ENCODE measurements at places on chromosomes 12 and 14. TPM values are rescaled to one million over a fixed set of nuclear protein-coding genes. Genes with fewer than 3 reads are reported as not detected.

Gene PLEK2
- 0.94 TPM for total RNA-seq

Gene KRT72
- not detected for total RNA-seq

Gene SDR9C7
- not detected for total RNA-seq

DNA sequence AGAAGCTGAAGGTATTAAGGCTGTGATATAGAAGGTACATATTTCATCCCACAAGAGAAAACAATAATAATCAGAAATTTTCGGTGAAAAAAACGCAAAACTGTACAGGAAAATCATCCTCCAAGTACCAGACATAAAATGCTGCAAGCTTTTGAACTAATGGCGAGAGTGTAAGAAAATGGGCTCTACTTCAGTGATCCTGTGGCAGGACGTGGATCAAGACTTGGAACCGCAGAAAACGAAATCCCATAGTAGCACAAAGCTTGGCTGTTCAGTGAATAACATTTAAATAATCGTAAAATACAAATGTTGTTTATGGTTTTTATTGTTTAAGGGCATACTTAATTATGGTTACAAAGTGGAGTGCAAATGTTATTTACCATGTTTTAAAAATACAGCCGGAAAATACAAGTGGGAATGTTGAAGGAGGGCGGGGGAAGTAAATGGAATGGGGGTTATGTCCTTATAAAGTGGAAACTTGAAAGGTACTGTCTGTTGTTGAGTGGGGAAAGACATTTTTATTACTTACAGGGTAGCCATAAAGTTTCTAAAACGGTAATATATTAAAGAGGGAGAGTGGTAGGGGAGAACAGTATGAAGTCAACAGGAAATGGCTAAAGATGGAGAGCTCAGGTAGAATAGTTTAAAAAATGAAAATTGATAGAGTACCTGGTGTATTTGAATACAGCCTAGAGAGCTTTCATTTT is 1.1 kb downstream of the SMIM10L1 start:
- H3K4me3 ChIP-seq = peak overlapping the region; percentile 80
- H3K36me3 ChIP-seq = no peaks in the 10 kb centered on the region
- H3K27ac ChIP-seq = peak overlapping the region; percentile 97
- DNase-seq = no peak
- H3K4me1 ChIP-seq = peaks cover 34% of the 10 kb centered on the region

GRCh38 chr12:71440763-71441748 is 1.5 kb downstream of the LGR5 start:
- no peak for DNase-seq
- peaks cover 6% of the 10 kb centered on the region for H3K27me3 ChIP-seq
- H3K4me1 ChIP-seq = peaks cover 13% of the 10 kb centered on the region
- peak overlapping the region; percentile 65 for H3K4me3 ChIP-seq

- no peaks in the 10 kb centered on the region for H3K36me3 ChIP-seq
- DNase-seq = no peak
- H3K27ac ChIP-seq = no peak overlapping the region
- H3K4me3 ChIP-seq = no peak overlapping the region
- no peaks in the 10 kb centered on the region for H3K27me3 ChIP-seq
Measured at GRCh38 chr12:124175704-124176103, 119.2 kb upstream of the RFLNA start.

- no peak overlapping the region for H3K4me3 ChIP-seq
- H3K4me1 ChIP-seq = no peaks in the 10 kb centered on the region
- no peaks in the 10 kb centered on the region for H3K27me3 ChIP-seq
Measured at GRCh38 chr12:76400136-76400535, 51.9 kb upstream of the BBS10 start.

DNA sequence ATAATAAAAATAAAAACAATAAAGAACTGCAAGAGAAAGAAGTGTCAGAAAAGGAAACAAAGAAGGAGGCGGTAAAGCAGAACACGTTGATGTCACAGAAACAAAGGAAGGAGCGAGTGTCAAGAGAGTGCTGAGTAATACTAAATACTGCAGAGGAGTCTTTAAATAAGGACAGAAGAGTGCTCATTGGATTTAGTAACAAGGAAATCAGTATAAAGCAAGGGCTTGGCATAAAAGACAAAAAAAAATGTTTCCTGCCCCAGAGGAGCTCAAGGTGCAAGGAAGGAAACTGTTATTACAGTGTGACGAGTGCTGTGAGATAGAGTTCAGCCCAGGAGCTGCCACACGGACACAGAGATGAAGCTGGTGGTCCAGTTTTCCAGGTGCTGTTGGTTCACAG is 8.4 kb upstream of the TUBA1A start:
- no peak overlapping the region for H3K4me3 ChIP-seq
- peaks cover 17% of the 10 kb centered on the region for H3K4me1 ChIP-seq
- H3K36me3 ChIP-seq = no peaks in the 10 kb centered on the region
- H3K27ac ChIP-seq = no peak overlapping the region
- H3K27me3 ChIP-seq = no peaks in the 10 kb centered on the region

GRCh38 chr12:30830751-30831150 is 76.0 kb upstream of the CAPRIN2 start:
- H3K4me1 ChIP-seq = no peaks in the 10 kb centered on the region
- H3K27me3 ChIP-seq = no peaks in the 10 kb centered on the region
- DNase-seq = no peak
- no peak overlapping the region for H3K4me3 ChIP-seq
- H3K36me3 ChIP-seq = no peaks in the 10 kb centered on the region
- no peak overlapping the region for H3K27ac ChIP-seq

GRCh38 chr12:58583529-58583928 is 336.8 kb downstream of the LRIG3 start:
- no peak overlapping the region for H3K4me3 ChIP-seq
- H3K4me1 ChIP-seq = peaks cover 4% of the 10 kb centered on the region
- H3K27ac ChIP-seq = peak overlapping the region; percentile 71
- no peak for DNase-seq
- no peaks in the 10 kb centered on the region for H3K36me3 ChIP-seq
- no peaks in the 10 kb centered on the region for H3K27me3 ChIP-seq

GRCh38 chr12:72264548-72265175 is 7.5 kb upstream of the TRHDE start:
- H3K4me1 ChIP-seq = no peaks in the 10 kb centered on the region
- H3K27ac ChIP-seq = no peak overlapping the region
- H3K27me3 ChIP-seq = no peaks in the 10 kb centered on the region
- DNase-seq = no peak

GRCh38 chr14:65361920-65362319 is 50.6 kb upstream of the FUT8 start:
- H3K27me3 ChIP-seq = no peaks in the 10 kb centered on the region
- peak; percentile 79 for DNase-seq
- peak overlapping the region; percentile 72 for H3K27ac ChIP-seq
- H3K36me3 ChIP-seq = no peaks in the 10 kb centered on the region

GRCh38 chr14:90060312-90060964 is 1.4 kb upstream of the KCNK13 start:
- H3K4me3 ChIP-seq = peak overlapping the region; percentile 44
- H3K4me1 ChIP-seq = no peaks in the 10 kb centered on the region
- H3K36me3 ChIP-seq = no peaks in the 10 kb centered on the region
- H3K27me3 ChIP-seq = peaks cover 54% of the 10 kb centered on the region

GRCh38 chr12:55742719-55743405 is at the start of gene GDF11:
Gene GDF11, plus strand, starts transcription at chr12:55743122. Its CDS starts 195 bp downstream, at chr12:55743317.
- H3K4me3 ChIP-seq = peak within 1 kb of the TSS; percentile 79
- H3K4me1 ChIP-seq = peaks cover 13% of the 10 kb centered on the region
- H3K27ac ChIP-seq = peak within 1 kb of the TSS; percentile 1
- H3K27me3 ChIP-seq = no peaks in the 10 kb centered on the region

All from gastrocnemius medialis (tissue), 4 donors.